ENCODE measurements at places on chromosomes 16 and 17. TPM values are rescaled to one million over a fixed set of nuclear protein-coding genes. Genes with fewer than 3 reads are reported as not detected.

- peak; percentile 73 for DNase-seq
Observed at GRCh38 chr16:89324056-89325010, 106.8 kb downstream of the ZNF778 start.

Gene C17orf107
- 0.69 TPM for total RNA-seq

GRCh38 chr17:47956791-47957590, 692 bp downstream of the PRR15L start:
- DNase-seq: no peak

Gene GPR179
- not detected for total RNA-seq

GRCh38 chr16:85291302-85292148, 179.3 kb upstream of the CIBAR2 start:
- DNase-seq: no peak

DNA sequence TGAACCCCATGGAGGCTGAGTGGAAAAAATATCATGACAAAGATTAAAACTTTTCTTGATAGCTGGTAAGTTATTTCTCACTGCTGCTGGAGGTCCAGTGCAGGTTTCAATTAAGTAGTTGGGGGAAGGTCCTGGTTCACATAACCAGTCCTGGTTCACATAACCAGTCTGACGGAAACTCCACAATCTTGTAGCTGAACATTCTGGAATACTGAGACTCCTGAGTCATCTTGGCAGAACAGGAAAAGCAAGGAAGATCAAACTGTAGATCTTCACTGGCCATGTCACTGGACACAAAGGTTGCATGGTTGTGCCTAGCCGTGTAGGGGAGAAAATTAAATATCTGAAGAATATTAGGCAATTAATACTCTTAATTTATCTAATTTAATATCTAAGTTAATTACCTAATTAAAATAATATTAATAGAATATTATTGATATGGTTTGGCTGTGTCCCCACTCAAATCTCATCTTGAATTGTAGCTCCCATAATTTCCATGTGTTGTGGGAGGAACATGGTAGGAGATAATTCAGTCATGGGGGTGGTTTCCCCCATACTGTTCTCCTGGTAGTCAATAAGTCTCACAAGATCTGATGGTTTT, 48.6 kb upstream of the CNTNAP4 start:
- DNase-seq: no peak

Gene ZNF597
- total RNA-seq: 2.1 TPM

Gene RNF135
- total RNA-seq: 11.5 TPM

Gene KRT27
- not detected for total RNA-seq

DNA sequence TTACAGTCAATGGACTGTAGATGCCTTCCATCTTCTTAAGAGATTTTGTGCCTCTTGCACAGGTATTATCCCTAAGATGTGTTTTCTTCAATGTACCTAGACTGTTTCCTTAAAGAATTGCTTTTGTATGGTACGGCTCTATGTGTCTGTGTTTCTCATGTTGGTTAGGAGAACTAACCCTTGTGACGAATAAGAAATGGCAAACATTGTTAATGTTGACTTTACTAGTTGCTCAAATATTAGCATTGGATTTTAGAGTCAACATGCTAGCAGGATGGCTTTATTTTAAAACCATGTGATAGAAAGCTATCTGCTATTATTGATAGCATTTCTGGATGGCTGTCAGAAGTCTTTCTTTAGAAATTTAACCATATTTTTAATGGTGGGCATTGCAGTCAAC, 34.5 kb downstream of the WWOX start:
- DNase-seq: no peak

Gene WNT9B
- total RNA-seq: not detected

Gene MYO1D
- 28.9 TPM for total RNA-seq

DNA sequence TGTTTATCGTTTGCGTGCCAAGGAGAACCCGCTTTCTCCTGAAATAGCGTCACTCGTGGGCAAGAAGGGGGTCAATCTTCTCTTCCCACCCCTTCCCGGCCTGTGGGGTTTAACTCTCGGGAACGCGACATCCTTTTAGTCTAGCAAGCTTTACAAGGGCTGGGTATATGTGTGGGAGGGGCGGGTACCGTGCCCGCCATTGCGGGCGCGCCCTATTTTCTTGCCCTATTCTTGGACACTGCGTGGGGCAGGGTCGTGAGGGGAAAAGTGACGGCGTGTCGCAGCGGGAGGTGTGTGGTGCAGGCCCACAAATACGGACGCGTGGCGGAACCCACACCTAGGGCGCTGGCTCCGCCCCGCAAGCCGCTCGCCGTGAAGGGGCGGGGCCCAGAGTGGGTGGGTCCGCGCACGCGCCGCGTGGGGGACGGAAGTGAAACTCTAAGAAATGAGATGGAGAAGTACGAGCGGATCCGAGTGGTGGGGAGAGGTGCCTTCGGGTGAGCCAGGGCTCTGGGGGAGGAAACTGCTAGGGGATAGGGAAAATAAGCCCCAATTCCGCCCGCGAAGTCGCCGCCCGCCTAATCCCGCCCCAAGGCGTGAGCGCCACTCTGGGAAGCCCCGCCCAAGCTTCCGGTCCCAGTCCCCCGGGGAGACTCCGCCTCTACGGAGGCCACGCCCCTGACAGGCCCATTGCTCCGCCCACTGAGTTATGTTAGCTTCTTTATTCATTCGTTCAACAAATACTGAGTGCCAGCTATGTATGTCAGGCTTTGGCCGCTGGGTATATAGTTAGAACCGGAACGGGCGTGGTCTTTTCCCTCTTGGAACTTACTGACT, at the start of gene NEK8:
TSS of gene NEK8 (plus strand) at position 425 of the 837 bp plus-strand sequence. CDS start at position 451, 26 bp downstream.
- DNase-seq: peak; percentile 93

DNA sequence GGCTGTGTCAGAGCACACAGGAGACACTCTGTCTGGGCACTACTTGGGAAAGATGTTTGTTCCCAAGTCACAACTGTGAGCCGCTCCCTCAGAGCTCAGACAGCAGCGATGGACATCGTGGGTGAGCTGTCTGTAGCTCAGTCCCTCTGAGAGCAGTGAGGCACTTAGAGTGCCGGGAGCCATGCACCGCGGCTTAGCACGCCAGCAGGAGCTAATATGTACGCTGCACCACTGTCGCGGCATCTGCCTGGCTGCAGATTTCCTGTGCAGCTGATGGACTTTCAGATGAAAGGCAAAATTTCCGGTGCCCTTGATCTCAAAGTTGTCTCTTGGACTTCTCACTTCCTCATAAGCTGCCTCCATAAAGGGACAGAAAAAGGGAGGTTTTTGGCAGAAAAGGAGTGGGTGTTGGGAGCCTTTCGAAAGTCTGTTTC, 92.8 kb upstream of the ZNF469 start:
- no peak for DNase-seq

Gene MEOX1
- total RNA-seq: not detected

- no peak for DNase-seq
Observed at GRCh38 chr16:6157806-6158205, 1060.2 kb upstream of the EEF2KMT start.

Gene CSHL1
- total RNA-seq: not detected

GRCh38 chr17:42315402-42316156, 27.3 kb downstream of the STAT5A start:
- no peak for DNase-seq

DNA sequence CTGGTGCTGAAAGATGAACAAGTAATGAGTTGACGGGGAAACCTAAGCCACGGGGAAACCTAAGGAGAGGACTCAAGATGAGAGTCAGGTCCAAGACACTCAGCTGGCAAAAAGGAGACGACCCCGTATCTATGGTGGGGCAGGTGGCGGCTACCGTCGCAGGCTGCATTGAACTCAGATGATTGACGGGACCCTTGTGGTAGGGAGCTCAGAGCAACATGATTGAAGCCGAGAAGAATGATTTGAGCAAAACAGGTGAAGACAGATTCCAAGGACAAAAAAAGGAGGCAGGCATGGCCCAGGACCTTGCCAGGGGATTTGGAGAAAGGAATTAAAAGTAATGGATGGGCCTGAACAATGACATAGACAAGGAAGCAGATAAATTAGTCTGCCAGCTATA, 7.5 kb upstream of the MYH3 start:
- DNase-seq: no peak

Gene CDK3
- total RNA-seq: 2.9 TPM

Gene GRIN2C
- 0.09 TPM for total RNA-seq

DNA sequence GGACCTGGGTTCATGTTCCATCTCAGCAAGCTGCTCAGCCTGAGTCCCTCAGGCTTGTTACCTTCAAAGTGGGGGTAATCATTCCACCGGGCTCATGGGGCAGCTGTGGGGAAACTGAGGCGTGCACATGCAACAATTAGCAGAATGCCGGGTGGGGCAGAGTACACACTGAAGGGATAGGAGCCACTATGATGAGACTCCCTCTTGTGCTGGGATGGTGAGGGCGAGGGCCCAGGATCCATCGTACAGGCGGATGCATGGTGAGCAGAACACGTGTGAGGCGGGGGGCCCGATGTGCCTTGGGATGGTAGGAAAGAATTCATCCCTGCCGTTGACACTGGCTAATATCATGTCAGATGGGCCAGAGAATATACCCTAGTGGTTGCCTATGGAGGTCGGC, 25.5 kb upstream of the MAP3K14 start:
- DNase-seq: no peak

DNA sequence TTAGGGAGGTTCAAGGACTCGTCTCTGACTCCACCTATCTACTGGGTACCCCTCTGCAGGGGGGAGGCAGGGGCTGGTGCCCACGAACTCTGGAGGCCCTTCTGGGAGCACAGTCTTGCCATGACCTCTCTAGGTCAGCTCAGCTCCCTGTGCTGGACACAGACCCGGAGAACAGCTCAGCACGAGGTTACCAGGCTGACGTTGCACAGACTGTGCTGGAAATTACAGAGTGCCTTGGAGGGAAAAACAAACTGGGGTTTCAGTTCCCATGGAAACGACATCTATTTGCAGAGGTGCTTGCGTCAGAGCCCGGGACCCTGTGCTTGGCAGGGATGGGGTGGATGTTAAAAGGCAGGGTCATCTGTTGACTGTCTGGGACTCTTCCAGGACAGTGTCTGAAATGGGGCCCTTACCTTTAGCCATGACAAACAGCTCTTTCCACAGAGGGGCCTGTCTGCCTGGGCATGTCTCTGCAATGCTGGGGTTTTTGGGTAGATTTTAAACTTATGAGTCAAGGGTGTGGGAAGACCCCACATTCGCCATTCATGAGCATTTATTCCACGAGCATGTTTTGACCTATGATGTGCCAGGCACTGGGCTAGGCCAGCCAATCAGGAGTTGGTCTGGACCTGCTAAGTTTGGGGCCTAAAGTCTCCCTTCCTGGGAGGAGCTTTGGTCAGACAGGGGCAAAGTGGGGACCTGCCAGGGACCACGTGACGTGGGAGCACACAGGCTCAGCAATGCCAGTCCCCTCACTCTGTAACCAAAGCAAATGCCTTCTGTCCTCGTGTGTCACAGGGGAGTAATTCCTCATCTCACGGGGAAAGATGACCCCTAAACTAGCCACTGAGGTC, 22.5 kb downstream of the CCR7 start:
- peak; percentile 93 for DNase-seq

- DNase-seq: no peak
Observed at GRCh38 chr17:39776252-39776651, 38.5 kb downstream of the GRB7 start.

- no peak for DNase-seq
Observed at GRCh38 chr16:49674990-49675389, 180.9 kb downstream of the ZNF423 start.

GRCh38 chr17:50534222-50534978, 1.9 kb downstream of the EPN3 start:
- DNase-seq: no peak

DNA sequence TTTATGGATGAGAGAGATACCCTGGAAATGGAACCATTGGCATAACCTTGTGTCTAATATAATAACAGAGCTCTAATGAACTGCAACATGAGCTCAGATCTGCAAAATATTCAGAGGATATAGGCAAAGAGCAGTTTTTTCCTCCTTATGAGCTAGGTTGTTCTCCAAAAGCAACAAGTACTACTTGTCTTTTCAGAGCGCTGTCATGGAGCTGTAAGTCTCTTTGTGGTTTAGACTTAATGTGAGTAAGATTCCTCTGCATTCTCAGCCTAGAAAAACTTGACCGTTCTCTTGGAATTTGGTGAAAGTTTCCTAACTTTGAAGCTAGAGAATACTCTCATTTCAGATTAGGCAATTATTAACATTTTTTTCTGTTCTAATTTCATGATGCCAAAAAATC, 85.2 kb downstream of the FTO start:
- DNase-seq: peak; percentile 67

Gene CCL7
- total RNA-seq: 0.31 TPM

Measured in HFFc6 (cell line).